SIG-M5 (cell line): ENCODE measurements at places on chromosomes 1 and 21.

DNA sequence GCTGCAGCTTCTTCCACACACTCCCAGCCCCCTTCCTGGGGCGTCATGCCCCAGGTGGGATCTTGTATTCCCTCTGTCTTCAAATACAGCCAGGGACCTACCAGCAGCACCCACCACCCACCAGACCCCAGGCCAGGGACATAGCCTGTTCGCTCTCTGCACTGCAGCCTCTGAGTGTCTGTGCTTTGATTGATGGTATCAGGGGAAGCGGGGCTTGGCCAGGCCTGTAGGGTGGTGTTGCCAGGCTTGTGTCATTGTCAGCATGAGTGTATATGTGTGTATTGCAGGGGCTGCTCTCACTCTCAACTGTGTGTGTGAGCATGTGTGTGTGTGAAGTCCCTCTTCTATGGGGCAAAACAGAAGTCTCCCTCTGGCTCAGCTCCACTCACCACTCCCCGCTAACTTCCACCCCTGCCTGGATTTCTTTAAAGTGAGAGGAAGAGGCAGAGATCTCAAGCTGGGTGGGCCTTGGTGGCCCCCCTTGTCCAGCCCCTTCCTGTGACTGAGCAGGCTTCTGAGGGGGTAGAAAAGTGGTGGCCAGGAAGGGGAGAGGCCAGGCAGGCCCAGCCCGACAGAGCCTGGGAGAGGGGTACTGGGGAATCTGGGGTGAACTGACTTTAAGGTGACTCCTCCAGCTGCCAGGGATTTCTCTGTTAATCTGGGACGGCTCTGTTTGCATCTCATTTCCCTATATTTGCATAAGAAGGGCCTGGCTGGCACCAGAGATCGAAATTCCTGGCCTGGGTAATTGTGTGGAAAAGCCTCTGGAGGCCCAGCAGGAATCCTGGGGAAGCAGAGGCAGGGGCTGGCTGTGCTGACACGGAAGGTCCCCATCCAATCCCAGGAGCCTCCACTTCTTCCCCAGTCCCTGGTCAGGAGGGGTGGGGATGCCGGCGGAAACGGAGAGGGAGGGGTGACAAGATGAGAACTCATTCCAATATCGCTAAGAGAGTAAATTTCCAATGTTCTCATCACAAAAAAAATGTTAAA is 18.6 kb upstream of the ADGRB2 start:
- no peak for DNase-seq

- no peak for DNase-seq
These were observed 970 bp downstream of the TNFRSF1B start for GRCh38 chr1:12167493-12168429.

GRCh38 chr1:43887748-43888147 is 45.9 kb upstream of the ARTN start:
- DNase-seq: no peak

GRCh38 chr1:248393050-248393449 is 9.8 kb upstream of the OR2T1 start:
- no peak for DNase-seq

- DNase-seq: no peak
These were observed 28.4 kb downstream of the EGLN1 start for GRCh38 chr1:231393668-231394067.
